ENCODE measurements at places on chromosomes 7 and 10.

DNA sequence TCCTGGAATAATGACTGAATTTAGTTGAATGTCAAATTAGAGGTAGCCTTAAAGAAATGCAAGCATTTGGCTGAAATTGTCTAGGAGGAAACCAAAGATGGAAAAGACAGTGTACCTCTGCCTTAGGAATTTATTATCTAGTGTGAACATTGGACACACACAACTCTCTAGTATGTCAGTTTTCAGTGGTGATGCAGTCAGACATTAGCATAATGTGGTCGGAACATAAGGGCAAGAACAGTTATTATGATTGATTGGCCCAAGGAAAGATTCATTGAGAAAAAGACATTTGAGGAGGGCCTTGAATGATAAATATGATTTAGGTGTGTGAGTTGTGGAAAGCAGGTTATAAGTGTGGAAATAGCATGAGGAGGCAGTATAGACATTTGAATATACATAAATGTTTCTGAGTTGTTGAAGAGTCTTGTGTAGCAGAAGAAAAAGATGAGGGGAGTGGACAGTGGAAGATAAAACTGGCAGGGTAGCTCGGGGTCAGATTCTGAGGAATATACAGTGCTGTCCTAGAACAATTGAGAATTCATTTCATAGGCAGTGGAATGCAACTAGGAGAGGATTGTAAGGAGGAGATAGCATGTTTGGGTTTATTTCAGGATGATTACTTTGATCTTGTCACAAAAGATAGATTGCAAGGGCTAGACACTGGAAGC lies 414.7 kb downstream of the SUGCT start:
- DNase-seq: no peak

DNA sequence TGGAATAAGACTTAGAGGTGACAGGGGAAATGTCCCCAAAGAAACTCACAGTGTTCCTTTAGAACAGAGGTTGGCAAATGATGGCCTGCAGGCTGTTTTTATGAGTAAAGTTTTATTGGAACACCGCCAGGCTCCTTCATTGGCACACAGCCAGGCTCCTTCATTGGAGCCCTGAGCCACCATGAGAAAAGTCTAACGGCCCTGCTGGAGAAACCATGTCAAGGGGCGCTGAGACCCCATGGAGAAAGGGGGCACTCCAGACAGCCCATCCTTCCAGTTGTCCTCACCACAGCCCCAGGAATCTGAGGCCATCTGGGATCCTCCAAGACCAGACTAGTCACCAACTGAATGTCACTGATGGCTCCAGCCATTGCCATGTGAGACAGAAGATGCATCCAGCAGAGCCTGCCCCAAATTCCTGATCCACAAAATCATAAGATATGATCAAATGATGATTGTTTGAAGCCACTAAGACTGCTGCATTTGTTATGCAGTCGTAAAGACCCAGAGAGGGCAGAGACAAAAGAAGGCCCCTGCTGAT lies 88.2 kb upstream of the GPR26 start:
- no peak for DNase-seq

- DNase-seq: no peak
Observed at GRCh38 chr10:28769091-28769604, 91.8 kb downstream of the BAMBI start.

DNA sequence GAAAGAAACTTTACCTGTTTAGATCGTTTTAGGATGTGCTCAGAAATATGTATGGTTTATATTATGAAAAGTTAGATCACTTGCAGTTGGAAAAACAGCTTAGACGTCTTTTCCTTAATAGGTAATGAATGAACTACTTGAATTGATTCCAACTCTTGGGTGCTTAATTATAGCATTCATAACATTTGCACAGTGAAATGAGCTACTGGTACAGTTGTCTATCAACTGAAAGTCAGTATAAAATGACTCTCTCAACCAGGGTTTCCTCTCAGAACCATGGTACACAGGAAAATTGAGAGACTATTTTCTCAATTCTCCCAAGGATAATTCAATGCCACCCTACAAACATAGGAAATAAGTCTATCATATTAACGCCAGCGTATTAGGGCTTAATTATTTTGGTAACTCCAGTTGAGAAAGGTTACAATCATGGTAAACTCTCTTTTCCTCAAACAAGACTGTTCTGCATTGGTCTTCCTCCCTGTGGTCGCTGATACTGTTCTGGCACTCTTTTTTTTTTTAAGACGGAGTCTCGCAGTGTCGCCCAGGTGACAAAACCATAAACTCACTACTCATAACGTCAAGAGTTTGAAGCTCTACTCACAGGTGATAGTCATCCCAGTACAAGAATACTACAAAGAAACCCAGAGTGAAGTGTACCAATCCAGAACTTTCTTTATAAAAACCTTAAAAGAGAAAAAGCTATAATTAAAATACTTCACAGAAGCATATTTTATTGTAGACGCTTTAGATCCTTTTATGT lies 2.0 kb downstream of the ANLN start:
- DNase-seq: no peak

DNA sequence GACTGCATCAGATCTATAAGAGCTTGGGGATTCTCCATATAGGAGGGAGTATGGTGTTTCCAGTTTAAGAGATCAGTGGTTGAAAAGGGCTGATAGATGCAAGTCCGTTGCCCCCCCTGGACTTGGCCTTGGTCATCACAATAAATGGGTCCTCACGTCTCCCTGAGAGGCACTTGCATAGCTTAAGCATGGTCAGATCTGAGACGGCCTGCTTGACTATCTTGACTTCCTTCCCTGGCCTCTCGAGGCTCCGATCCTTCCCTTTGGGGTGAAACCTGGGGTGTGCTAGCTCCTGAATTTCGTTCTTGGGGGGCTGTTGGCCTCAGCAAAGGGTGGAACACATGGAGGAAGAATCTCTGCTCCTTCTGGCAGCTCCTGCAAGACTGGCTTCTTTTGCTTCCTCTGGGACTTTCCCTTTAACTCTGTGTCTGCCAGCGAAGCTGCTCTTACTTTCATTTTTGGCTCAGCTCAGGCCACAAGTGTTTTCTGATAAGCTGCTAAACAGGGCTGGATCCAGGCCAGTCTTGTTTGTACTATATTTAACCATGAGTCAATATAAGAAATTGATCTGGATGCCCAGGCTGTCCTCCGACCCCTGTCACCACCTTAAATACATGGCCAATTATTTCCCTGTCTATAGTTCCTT lies 11.2 kb upstream of the ZNF485 start:
- no peak for DNase-seq

DNA sequence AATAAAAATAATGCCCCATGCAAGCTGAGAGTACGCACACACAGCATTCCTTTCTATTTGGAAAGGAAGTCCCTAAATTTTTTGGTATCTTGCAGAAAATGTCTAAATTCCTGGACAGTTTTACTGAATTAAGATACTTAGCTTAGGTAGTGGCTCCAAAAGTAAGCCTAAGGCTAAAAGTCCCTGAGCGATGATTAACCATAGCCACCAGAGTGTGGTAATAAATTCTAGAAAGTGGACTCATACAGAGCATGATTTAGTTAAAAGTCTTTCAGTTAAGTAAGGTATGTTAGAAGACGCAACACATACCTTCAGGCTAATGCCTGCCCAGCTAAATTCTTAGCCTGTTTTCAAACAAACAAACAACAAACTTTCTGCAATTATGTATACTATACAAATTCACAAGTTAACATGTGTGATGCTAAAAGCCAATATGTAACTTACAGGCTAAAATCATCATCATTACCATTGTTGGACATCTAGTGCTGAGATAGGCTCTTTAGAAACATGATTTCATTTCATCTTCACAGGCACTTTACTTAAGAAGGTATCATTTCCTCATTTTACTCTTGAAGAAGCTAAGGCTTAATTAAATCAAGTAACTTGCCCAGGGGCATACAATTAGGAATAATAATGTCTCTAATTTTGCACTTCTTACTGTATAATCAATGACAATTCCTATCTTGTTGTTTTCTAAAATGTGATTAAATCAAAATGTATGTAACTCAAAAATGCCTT lies 261.4 kb upstream of the YAE1 start:
- no peak for DNase-seq

GRCh38 chr7:42100156-42100508 lies 136.9 kb downstream of the GLI3 start:
- DNase-seq: no peak

DNA sequence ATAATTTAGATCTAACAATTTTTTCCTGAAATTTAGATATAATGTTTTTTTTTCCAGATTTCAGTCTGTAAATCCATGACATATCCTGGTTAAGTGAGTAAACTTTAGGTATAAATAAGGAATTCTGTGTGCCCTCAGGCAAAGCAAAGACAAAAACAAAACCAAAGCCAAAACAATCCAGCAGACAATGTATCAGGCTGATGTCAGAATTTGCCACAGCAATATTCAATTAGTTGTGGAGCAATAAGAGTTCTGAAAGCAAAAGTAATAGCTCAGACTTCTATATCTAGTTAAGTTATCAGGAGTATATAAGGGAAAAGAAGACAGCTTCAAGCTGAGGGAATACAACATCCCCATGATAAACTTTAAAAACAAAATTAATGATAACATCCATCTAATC lies 82.0 kb downstream of the MKX start:
- DNase-seq: no peak

DNA sequence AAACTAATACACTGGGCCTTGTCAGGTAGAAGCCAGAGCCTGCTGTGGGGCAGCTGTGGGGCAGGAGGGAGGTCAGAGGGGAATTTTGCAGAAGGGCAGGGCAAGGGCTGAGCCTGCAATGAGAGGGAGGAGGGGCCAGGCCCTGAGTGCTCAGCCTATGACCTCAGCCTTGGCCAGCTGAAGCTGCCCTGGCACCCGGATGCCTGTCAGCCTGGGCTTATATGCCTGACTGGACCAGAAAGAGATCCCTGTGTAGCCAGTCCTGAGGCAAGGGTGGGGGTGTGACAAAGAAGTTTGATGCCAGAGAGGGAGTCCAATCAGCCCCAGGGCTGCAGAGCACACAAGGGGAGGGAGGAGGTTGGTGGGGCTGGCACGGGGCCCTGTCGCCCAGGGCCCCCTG lies 22.3 kb upstream of the PRRT4 start:
- no peak for DNase-seq

GRCh38 chr10:128173386-128173785 lies 47.2 kb upstream of the MKI67 start:
- DNase-seq: no peak

DNA sequence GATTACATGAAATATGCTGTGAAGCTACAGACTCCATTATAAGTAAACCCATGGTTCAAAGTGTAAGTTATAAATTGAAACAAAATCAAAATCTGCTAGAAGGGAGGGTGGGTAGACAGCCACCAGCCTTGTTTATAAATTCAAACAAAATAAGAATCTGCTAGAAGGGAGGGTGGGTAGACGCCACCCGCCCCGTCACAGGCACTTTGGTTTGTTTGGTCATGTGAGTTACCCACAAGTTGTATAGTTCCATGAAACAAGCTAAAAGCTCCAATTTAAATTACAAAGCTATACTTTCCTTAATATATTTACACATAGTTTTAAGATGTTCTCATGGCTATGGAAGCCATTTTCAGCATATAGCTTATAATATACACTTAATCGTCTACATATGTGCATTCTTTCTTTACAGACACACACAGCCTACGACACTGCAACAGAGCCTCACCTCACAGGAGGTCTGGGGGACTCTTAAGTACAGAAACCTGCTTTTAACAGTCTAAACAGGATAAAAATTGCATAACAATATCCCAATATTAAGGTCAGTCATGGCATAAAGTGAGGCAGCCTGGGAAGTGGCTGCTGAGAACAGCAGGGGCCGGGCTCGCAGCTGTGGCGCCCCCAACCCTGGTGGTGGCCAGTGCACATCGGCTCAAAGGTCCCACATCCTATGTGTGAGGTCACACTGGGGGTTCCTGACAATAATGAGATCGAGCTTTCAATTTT lies 28.1 kb upstream of the NCAPG2 start:
- no peak for DNase-seq

DNA sequence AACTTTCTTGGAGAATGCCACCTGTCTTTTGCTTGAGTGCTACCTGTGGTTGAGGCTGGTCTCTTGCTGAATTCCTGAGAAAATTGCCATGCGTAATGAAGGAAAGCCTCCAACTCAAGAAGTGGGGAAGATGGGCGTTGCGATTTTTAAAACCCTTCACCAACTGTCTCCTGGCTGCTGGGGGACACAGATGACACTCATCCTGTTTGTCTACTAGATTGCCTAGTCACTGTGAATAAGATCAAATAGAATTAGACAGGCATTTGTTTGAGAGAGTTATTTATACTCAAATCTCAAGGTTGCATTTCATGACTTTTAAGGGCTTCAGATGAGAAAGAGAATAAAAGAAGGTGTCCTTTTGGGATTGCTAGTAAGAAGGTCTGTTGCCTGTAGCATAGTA lies 84.3 kb upstream of the MTPN start:
- no peak for DNase-seq

DNA sequence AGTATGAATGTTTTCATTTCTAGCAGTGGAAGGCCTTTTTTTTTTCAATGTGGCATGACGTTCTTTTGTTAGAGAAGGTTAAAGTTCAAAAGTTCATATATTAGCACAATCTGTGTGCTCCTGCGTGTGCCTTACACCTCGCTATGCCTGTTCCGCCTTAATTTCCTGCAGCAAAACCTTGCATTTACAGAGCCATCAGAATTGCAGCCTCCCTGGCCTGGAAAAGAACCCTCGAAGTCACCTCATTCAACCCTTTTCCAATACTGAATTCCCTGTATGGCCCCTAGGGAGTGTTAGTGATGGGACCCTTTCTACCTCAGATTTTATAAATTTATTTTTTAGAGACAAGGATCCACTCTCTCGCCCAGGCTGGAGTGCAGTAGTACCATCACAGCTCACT lies 103.5 kb upstream of the ZNF438 start:
- DNase-seq: no peak

DNA sequence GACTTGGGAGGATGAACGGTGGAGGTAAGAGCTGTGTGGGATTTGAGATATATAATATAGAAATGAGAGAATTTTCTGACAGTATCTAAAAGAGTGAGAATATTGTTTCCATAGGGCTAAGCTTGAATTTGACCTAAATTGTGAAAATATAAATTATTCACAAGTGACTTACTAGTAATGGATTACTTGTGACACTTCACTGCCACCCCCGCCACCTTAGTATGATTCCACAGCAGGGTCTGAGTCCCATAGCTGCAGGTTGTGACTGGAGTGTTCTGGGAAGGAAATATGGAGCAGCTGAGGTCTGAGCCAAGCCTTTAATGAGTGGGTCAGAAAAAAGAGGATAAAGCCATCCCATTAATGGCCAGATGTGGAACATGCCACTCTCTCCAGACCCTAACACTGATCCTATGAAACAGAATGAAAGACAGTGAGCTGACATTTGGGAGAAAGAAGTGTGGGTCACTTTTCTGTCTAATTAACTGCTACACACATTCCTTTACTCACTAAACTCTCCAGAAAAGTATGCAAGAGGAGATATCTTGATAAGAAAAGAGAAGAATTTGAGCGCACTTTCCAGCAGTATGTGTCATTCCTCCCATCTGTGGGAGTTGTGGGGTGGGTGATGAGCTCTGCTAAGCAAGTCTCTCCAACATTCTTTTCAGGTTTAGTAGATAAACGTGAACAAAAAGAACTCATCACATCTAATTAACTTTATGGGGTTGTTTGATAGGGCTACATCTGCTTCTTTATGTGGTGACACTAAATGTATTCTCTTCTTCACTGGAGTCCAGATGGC lies 1193.4 kb downstream of the SORCS3 start:
- DNase-seq: no peak

Data from RWPE1 (cell line).